ENCODE measurements at places on chromosomes 11 and 22.

DNA sequence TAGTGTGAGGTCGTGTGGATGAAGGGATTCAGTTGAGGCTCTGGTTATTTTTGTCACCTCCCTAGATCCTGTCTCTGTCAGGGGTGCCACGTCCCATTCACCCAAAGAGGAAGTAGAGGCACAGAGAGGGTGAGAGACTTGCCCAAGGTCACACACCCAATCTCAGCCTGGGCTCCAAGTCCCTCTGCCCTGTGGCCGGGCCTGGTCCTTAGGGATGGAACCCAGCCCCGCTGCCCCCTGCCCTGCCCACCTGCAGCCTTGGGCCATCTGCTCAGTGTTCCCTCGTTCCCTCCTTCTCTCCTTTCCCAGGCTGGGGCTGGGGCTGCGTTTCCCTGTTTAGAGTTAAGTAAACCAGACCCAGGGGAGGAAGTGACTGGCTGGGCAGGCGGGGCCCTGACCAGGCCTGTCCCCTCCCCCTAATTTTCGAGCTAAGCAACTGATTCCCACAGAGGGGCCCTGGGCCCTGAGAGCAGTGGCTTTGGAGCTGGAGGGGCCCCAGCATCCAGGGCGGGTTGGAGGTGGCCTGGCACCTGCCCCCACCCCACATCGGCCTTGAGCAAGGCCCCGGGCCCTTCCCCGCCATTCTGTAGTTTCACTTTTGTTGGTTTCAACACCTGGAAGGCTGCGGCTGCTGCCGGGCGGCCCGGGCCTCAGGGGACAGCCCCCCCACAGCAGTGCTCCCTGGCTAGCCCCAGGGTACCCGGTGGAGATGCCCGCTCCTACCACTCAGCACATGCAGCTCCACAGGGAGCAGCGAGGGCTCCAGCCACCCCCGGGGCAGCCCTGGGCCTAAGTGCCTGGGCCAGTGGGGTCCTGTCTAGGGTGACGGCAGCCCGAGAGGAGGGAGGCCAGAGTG, 1.5 kb downstream of the TCIRG1 start:
- no peak for DNase-seq

- DNase-seq = no peak
Measured at GRCh38 chr22:29758068-29758622, 8.7 kb downstream of the ZMAT5 start.

- no peak for DNase-seq
Measured at GRCh38 chr11:134008634-134009071, 51.9 kb upstream of the IGSF9B start.

GRCh38 chr11:76203131-76203925, 3.0 kb downstream of the WNT11 start:
- DNase-seq = no peak

DNA sequence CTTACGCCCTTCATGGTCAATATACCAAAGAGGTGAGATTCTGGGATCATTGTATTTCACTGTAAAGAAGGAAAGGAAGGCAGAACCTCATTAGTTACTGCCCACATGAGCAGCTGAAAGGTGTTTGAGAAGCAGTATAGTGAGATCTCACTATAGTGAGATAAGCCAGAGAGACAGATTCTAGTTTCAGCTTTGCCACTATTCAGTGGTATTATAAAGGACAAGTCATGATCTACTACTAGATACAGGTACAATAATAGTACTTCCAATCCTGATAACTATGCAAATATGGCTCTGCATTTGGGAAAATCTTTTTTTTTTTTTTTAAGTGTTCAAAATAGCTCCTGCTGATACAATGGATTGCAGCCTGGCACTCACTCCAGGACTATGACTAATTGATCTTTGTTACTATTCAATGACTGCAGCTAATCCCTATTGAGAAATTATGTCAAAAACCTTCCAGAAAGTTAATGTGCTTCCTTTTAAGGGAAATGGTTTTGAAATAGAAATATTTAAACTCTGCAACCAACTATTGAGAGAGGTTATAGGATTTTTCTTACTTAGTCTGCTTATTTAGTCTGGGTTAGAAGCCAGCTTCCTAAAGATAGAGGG, 8.3 kb upstream of the DLAT start:
- no peak for DNase-seq

- DNase-seq = no peak
Measured at GRCh38 chr11:94151903-94152677, 23.4 kb downstream of the PANX1 start.

GRCh38 chr11:27285761-27286160, 77.3 kb downstream of the CCDC34 start:
- DNase-seq = no peak

GRCh38 chr22:44074337-44074984, 50.4 kb downstream of the PARVB start:
- no peak for DNase-seq

DNA sequence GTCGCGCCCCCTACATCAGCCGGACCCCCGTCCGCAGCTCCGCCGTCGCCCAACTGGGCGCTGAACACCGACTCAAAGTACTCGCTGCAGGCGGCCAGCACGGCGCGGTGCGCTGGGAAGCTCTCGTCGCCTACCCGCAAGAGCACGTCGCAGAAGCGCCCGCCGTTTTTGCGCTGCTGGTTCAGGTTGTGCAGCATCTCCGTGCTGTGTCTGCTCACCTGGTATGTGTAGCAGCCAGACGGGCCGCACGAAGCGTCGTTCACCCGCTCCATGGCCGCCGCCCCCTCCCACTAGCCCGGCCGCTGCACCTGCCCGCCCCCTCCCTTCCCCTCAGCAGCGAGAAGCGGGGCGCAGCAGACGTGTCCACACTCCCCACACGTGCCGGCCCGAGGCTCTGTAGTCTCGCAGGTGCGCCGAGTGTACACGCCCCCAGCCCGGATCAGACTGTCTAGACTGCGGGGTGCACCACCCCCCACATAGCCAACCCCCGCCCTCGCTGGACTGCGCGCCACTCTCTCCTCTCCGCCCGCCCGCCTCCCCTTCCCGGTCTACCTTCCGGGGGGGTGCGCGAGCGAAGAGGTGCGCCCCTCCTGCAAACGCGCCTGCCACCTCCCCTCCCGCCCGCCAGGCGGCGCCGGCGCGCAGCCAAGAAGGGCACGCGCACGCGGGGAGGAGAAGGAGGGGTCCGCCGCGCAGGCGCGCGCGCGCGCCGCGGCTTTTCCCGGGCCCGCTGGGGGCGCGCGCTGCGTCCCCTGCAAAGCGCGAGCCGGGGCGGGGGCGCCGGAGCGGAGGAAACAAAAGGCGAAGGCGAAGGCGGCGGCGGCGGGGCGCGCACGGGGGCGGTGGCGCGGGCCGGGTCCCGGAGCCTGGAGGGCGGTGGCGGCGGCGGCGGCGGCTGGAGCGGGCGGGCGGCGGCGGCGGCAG, 553 bp downstream of the PATZ1 start:
- peak; percentile 50 for DNase-seq

- DNase-seq = no peak
Measured at GRCh38 chr11:13881226-13881905, 81.2 kb upstream of the SPON1 start.

DNA sequence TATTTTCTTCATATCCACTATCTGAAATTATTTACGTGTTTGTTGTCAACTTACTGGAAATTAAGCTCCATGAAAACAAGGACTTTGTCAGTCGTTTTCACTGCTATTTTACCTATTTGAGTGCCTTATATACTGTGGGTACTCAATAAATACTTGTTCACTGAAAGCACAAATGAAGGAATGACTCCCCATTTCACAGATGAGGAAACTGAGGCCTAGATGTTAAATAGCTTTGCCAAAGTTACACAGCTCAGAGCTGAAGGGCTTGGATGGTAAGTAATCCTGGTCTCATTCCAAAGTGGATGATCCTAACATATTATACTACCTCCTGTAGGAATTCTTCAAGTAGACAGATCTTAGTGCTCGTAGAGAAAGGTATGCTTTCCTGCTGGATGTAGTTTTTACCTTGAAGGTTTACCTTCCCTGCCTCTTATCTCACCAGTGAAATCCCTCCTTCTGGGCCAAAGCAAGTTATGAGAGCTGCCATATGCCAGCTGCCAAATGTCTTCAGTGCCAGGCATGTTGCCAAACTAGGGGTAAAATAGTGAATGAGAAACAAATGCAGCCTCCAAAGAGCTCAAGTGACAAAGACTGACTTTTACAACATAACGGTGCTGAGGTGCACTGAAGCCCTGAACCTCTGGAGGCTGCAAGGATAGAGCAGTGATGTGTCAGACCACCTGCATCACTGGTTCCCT, 129.7 kb downstream of the TRIM44 start:
- DNase-seq = no peak

- DNase-seq = no peak
Measured at GRCh38 chr11:35524780-35525179, 636 bp downstream of the PAMR1 start.

- DNase-seq = no peak
Measured at GRCh38 chr11:66685276-66686099, 7.8 kb upstream of the RBM4B start.

DNA sequence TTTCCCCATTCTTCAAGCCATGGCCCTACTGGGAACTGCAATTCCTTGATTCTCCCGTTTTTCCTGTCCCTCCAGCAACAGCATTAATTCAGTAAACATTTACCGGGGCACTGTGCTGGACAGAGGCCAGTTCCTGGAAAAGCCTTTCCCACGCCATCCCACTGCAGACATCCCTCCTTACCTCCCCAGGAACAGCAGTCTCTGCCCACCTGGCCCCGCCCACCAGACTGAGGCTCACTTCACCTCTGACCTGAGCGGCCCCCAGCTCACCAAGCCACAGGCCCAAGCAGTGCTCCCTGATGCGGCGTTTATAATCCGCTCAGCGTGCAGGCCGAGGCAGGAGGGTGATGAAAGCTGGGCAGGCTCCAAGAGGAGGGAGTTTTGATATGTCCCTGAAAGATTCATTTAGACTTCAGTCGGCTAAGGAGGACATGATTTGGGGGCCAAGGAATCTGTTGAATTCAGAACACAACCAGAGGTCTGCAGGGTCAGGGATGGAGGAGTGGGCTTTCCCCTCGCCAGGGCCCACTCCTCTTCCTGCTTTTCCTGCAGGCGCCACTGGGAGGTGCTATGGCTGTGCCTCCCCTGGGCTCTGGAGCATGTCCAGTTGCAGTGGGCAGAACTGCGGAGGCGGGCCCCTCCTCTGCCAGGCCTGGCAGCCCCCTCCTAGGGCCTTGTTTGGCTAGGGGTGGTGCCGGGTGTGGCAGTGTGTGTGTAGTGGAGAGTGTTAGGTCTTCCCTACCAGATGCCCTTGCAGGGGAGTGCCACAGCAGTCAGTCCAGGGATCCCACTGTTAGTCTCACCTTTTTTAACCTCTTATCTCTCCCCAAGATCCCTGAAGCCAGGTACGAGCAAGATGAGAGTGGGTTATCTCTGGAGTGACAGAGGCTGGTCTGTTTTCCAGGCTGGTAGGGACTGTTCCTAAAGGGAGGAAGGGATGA, 1.4 kb upstream of the TAGLN start:
- DNase-seq = no peak

DNA sequence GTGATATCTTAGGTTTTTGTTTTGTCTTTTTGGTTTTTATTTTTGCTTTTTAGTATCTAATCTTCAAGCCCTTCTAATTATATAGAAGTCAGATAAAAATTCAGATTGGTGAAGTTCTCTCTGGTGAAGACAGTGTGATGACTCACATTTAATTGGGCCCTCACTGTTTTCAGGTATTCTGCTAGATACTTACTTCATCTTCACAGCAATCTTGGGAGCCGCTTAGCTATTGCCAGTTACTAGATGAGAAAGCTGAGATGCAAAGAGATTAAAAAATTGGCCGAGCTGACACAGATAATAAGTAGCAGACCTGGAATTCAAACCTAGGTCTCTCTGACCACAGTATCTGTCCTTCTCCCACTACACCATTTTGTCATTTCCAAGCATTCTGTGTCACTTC, 75.0 kb downstream of the PPP2R1B start:
- DNase-seq = no peak

GRCh38 chr11:117876341-117877119, at the start of gene FXYD6:
FXYD6 (minus strand) TSS chr11:117876658; CDS start chr11:117842776, 33,882 bp downstream.
- peak; percentile 32 for DNase-seq

- DNase-seq = peak; percentile 15
Measured at GRCh38 chr11:101860696-101861427, 53.9 kb upstream of the CEP126 start.

- no peak for DNase-seq
Measured at GRCh38 chr11:128399251-128400121, 187.9 kb downstream of the ETS1 start.

- DNase-seq = peak; percentile 14
Measured at GRCh38 chr11:121318848-121319834, 26.6 kb downstream of the SC5D start.

- no peak for DNase-seq
Measured at GRCh38 chr22:39712081-39712480, 141.5 kb downstream of the CACNA1I start.

DNA sequence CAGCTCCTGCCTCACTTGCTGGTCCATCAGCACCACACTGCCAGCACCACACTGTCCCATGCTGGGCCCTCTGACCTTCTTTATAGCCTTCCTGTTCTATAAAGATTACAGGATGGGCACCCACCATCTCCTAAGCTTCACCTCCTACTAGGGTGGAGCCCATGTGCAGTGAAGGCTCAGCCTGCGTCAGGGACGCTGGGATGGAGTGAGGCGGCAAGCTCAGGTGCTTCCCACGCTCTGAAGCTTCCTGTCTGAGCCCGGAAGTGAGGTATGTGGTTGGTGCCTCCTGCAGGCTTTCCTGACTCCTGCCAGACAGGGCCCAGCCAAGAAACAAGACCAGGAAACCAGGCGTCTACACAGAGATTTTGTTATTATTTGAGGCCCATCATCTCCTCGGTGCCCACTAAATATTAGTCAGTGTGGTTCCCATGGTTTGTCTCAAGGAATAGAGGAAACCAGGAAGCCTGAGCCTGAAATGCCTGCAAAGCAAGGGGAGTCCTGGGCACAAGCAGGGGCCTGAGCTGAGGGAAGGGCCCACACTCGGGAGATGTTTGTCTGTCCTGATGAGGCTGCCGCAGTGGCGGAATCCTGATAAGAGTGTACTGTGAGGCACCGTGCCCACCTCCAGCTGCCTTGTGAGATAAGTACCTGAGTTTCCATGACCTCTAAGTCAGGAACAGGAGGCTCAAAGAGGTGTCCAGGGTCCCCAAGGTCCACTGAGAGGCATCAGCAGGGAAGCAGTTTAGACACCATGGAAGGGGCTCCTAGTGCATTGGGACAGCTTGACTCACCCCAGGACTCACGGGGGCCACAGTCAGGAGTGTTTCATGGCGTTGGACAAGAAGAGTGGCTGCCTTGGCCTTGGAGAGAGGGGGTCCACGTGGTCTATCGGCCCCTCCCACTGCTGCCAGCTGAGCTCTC, 22.0 kb downstream of the RSPH14 start:
- DNase-seq = no peak
